Stimulated activated CD4-positive, alpha-beta T cell treated with anti-CD3 and anti-CD28 coated beads, Interleukin-1b, Interleukin-23, amount 100 ng/mL, for 48 hours (primary cell): ENCODE measurements at places on chromosomes 12 and 14.

DNA sequence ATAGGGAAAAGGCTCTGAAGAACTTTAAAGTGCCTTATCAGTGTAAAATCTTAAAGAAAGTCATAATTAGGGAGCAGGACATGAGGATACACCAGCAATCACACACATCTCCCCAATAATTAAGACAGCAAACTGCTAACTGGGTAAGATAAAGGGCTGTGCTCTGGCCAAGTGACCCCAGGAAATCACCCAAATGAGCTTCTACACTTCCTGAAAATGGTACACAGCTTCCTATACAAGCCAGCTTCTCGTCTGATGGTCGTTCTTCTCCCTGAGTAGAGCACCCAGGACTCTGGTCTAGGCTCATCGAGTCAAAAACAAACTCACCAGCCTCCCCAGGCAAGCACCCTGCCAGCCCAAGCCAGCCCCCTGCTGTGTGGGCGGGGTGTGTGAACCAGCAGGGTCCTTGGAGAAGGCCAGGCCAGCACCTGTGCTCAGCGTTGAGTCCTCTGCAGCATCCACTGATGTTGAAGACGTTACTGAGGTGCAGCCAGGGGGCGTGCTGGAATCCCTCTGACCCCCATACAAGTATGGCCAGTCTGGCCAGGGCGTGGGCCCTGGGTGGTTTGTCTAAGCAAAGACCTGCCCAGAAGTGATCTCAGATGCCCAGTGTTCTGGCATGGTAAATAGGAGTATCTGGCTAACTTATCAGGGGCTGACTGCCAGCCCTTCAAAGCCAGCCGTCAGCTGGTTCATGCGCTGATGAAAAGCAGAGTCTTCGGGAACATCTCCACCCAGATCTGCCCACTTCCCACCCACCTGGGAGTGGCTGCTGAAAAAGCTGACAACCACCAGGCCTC lies 41.4 kb downstream of the ACTN1 start:
- DNase-seq, result no peak

- no peak for DNase-seq
Observed at GRCh38 chr12:14937689-14938088, 648 bp downstream of the ERP27 start.

DNA sequence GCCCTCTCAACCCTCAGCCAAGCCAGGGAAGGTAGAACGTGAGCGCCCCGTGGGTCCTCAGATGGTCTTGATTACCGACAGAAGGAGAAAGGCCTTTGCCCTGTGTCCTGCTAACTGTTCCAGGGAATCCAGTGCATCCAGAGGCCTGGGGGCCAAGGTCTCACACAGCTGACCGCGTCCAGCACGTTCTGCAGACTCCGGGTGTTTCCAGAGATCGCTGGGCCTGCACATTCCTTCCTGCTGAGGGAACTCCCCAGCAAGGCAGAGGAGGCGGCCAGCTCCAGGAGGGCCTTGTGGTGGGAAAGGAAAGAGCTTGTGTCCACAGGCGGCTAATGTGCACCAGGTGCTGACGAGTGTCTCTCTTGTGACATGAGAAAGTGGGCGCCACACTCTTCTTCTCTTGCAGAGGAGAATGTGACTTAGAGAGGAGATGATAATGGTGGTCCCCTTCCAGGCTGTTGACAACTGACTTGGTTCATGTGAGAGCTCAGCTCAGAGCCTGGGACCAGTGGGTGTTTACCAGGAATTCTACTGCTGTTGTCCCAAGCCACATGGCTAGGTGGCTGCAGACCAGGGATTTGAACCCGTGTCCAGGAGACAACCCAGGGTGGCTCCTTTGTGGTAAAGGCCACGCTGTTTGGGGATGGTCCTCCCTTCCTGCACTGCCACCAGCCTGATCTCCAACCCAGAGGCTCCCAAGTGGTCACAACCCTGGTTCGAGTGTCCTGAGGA lies 46.8 kb upstream of the DLK1 start:
- DNase-seq, result no peak

DNA sequence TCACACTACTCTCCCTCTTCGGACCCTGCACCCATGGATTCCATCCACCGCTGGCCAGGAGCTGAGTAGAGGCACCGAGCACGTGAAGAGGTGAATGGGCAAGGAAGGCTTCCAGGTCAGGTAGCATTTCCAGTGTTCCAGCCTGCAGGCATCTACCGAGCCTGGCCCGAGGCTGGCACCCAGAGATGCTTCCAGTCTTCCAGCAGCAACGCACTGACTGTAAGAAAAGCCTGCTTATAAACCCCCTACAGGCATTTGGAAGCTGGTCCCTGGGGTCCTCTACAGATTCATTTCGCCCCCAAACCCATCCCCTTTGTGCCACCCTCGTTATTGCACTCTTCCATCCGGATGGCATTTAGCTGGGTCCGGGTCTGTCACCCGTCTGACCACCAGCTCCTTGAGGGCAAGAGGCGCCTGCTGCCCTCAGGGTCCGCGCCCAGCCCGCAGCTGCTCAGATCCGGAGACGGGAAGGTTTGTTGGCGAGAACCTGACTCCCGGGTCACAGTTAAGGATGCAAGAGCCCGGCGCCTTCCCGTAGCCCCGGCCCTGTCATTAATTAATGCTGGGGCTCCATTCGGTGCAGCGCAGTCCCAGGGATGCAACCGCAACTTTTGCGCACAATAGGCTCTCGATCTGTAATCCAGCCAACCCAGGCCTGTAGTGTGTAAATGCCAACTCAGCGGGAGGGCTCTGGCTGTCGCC lies 614 bp upstream of the MARK3 start:
- DNase-seq, result no peak

DNA sequence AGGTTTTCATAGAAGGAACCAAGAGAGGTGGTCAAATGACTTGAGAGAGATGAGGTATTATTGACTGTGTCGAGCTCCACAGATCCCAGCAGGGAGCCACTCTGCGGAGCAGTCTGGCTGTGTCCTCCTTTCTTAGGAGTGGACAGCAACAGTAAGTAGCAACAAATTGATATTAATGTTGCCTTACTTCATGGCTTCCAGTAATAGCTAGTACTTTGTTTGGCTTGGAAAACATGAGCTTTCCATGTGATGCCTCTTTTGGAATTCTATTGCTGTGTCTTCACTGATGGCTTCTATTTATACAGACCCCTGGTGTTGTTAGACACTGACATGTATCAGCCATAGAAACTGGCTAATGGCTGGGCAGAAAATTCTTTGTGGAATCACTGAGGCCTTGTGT lies 531.2 kb upstream of the CCDC196 start:
- DNase-seq, result no peak

DNA sequence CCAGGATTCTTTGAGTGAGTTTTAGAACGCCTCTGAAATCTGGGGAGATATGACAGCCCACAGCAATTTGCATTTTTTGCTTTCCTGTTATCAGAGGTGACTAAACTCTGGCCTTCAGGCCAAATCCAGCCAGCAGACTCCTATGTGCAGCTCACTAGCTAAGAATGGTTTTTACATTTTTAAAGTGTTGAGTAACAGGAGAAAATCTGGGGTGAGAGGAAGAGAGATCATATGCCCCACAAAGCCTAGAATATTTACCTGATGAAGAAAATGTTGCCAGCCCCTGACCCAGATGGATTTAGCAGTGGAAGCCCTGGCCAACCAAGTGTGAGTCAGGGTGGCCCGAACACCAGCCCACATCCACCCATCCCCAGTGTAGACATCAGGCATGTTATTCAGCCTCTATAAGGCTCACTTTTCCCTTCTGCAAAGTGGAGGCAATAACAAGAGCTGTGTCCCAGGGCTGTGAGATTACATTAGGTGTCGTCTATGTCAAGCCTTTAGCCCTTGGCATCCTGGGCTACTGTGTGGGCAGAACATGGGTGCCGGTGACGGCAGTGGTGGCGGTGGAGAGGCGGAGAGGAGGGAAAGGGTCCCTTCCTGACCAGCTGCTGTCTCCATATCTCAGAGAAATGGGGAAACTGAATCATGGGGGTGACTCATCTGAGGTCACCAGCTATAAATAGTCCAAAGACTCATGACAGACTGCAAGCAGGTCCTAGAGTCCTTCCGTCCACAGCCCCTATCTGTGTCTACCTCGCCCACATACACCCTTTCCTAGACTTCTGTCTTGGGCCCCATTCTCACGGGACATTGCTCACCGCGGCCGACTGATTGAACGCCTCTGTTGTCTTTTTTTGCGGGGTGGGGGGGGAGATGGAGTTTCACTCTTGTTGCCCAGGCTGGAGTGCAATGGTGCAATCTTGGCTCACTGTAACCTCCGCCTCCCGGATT lies 32.6 kb upstream of the CD9 start:
- DNase-seq, result peak; percentile 77
